Inflammatory macrophage treated with lipopolysaccharide for 4 hours (primary cell): ENCODE measurements at places on chromosomes 6 and 20.

- no peak for DNase-seq
Measured at GRCh38 chr20:6685181-6685582, 82.3 kb upstream of the BMP2 start.

GRCh38 chr6:15416932-15417509 is 171.2 kb downstream of the JARID2 start:
- DNase-seq, result no peak

- DNase-seq, result no peak
Measured at GRCh38 chr6:48141975-48142374, 31.0 kb upstream of the PTCHD4 start.

GRCh38 chr20:45987108-45987780 is 15.2 kb upstream of the ZNF335 start:
- peak; percentile 77 for DNase-seq

GRCh38 chr6:41935685-41936072 is 5.9 kb downstream of the CCND3 start:
- DNase-seq, result no peak

GRCh38 chr20:59192533-59192896 is 28.9 kb downstream of the ZNF831 start:
- no peak for DNase-seq

GRCh38 chr6:35048031-35048613 is 93.0 kb downstream of the TCP11 start:
- DNase-seq, result peak; percentile 32

DNA sequence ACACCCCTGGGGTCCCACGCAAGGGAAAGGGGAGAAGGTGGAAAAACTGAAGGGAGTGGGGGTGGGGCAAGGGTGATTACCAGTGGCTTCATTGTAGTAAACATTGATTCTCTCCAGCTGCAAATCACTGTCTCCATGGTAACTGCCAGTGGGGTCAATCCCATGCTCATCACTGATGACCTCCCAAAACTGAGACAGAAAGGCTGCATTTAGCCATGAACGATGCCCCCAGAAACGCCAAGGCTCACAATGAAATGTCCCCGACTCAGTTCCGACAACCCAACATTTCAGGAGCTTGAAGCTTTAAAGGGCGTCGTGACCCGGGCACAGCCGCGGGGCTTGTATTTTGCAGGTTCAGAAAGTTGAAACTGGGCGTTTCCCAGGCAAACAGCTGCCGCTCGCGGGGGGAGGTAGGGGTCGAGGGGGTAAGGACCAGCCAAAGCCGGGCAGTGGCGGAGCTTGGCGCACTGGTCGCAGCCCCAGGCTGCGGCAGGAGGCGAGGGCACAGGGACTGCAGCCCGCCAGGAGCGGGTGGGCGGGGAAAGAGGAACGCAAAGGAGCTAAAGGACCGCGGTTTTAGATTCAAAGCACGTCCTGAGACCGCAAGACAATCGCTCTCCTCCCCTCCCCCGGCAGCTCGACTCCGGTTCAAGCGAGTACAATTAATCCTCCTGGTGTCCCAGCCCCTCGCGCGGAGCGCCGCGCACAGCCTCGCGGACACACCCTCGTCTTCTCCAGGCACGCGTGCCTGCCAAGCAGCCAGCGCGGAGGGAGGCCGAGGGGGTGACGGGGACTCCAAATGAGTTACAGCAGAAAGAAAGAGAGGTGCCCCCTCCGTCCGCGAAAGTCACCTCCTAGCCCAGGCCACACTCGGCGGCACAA is 731 bp downstream of the TUBB2B start:
- DNase-seq, result peak; percentile 43

DNA sequence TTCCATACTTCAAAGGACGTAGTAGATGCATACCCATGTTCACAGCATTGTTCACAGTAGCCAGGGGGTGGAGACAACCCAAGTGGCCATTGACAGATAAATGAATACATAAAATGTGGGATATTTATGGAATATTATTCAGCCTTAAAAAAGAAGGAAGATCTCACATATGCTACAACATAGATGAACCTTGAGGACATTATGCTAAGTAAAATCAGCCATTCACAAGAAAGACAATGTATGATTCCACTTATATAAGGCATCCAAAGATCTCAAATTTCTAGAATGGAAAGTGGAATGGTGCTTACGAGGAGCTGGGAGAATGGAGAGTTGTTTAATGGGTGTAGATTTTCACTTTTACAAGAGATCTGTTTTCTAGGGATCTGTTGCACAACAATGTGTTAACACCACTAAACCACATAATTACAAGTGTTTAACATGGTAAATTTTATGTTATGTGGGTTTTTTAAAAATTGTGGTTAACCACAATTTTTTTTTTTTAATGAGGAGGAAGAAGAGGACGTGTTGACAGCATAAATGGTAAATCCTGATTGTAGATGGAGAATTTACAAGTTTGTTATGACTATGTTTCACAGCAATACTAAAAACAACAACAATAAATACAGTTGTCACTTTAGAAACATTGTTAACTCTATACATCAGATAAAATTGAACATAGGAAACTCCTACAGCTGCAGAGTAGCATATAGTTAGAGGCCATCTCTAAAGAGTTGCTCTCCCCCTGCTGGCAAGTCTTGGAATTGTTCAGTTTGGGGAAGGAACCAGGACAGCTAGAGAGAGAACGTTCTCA is 41.6 kb downstream of the CCN2 start:
- DNase-seq, result peak; percentile 65

- DNase-seq, result peak; percentile 86
Measured at GRCh38 chr6:53584726-53585125, 39.8 kb upstream of the GCLC start.

DNA sequence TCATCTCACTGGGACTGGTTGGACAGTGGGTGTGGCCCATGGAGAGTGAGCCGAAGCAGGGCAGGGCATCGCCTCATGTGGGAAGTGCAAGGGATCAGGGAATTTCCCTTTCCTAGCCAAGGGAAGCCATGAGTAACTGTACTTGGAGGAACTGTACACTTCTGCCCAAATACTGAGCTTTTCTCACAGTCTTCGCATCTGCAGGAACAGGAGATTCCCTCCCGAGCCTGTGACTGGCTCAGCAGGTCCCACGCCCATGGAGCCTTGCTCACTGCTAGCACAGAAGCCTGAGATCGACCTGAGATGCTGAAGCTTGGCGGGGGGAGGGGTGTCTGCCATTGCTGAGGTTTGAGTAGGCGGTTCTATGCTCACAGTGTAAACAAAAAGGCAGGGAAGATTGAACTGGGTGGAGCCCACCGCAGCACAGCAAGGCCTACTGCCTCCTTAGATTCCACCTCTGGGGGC is 10.4 kb upstream of the CALHM5 start:
- peak; percentile 81 for DNase-seq

GRCh38 chr20:15476186-15476585 is 1097.1 kb downstream of the KIF16B start:
- DNase-seq, result peak; percentile 36

DNA sequence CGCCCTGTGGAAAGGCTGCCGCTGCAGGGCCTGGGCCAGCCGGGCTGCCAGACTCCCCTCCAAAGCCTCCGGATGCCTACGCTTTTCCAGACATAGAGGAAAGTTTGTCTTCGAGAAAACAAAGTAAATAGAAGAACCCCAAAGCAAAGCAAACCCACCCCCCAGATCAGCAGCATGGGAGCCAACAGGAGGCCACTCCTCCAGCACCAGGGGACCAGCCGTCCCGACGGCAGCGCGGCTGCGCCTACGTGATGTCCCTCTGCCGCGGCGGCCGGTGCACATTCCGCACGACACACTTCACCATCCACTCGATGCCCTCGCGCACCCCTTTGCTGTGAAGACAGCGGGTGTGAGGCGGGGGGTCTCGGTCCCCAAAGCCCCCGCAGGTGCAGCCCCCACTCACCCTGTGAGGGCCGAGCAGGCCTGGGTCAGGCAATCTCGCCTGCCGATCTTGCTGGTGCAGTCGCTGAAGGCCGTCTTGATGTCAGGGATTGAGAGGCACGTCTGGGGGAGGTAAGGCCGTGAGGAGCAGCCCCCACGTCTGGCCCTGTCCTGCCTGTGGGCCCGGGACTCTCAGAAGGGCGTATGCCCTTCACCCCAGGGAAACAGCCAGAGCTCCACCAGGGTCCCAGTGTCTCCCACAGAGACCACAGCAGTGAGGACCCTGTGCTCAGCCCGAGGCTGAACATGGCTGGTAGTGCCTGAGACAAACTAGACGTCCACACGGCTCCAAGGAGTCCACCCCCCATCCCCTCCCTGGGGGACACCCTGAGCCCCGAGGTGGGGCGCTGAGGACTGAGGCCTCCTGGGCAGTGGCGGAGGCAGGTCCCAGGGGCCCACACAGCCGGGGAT is 4.0 kb downstream of the TNFRSF6B start:
- no peak for DNase-seq

DNA sequence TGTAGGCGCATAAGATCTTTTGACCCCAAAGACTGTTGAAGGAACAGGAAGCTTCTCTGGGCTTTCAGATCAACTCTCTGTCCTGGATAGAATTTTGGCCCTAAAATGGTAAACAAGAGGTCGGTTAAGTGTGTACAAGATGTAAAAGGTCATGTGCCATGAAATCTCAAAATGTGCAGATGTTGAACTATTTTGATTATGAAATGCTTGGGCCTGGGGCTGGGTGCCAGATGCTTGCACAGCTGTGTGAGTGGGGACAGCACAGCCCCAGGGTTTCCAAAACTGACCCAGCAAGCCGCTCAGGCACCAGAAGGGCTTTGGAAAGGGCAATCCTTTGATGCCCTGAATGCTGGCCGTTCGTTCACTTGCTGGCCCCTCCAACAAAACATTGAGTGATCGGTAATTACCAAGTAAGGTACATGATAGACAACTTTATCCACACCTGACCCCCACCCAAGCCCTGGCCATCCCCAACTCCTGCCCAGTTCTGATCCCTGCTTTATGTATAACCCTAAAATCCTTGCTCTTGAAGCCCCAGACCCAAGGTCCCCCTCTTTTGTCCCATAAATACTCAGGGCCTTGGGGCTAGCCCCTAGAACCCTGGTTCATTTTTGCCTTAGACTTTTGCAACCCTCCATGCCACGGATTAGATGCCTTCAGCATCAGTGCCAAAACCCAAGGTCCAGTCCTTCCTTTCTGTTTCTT is 1.9 kb downstream of the TMEM239 start:
- no peak for DNase-seq

GRCh38 chr20:63577317-63577894 is 3.4 kb upstream of the HELZ2 start:
- no peak for DNase-seq

DNA sequence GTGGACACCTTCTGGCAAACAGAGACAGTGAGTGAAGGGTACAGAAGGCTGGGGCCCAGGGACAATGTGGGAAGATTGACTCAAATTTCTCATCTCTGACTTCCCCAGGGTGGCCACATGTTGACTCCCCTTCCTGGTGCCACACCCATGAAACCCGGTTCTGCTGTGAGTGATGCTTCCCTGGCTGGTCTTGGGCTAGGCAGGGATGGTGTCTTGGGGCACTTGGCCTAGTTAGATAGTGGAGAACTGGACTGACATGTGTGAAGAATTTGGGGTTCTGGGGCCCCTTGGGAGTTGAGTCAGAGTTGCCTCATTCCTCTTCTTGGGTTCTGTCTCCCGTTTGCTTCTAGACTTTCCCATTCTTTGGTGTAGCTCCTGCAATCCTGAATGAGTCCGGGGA is 34.2 kb downstream of the GSS start:
- no peak for DNase-seq

DNA sequence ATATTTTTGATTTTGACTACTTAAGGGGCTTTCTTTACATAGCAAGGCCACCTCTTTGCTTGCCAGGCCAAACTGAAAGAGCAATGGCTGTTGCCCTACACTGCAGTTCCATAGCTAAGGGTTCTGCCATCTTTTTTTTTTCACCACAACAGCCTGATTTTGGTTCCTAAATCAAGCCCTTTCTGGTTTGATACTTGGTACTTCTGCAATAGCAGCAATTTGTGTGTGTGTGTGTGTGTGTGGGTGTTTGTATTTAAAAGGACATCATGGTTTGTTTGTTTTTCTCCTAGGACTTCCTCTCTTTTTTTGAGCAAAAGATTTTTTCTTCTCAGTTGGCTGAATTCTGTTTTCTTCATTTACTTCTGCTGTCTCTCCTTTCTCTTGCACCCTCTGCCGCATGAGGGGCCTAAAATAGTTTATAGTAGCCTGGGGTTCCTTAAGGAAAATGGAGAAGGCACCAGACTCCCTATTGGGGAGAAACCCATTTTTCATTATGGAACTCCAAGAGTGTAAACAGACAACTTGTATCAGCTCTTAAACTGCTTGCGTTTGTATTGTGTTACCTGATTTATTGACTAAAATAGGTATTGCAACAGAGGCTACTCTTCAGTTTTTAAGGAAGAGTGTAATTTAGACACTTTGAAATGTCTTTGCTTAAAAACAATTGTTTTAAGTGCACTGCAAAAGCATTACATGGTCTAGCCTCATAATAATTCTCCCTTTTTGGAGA is 12.2 kb upstream of the GCLC start:
- peak; percentile 83 for DNase-seq

- DNase-seq, result no peak
Measured at GRCh38 chr6:73826571-73826970, 130.6 kb downstream of the CD109 start.

GRCh38 chr20:3755814-3756480 is 11.6 kb downstream of the ADISSP start:
- no peak for DNase-seq

DNA sequence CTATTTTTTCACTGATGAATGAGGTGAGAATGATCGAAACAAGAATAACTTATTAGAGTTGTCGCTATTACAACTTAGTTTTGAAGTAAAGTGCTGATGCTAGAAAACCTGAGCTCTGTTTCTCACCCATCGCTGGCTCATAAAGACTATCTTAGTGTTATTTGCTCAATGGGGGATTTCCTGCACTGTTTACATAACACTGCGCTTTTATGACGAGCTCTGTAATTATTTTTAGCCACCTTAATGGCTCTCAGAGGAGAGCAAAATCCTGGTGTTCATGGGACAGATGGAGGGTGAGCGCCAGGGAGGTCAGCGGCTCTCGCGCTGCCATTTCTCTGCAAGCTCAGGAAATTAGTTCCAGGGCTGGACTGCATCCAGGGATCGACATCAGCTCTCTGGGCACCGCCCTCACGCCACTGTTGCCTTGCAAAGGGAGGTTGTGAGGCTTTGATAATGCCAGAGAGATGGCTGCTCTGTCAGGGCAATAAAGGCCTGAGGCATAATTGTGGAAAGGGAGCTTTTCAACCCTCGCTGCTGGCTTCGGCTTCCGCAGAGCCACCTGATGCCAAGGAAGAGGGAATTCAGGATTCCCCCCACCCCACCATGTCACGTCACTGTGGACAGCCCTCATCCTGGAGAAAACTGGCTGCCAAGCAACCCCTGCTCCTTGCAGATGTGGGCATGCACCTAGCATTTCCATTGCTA is 72.0 kb downstream of the DACT2 start:
- DNase-seq, result no peak

DNA sequence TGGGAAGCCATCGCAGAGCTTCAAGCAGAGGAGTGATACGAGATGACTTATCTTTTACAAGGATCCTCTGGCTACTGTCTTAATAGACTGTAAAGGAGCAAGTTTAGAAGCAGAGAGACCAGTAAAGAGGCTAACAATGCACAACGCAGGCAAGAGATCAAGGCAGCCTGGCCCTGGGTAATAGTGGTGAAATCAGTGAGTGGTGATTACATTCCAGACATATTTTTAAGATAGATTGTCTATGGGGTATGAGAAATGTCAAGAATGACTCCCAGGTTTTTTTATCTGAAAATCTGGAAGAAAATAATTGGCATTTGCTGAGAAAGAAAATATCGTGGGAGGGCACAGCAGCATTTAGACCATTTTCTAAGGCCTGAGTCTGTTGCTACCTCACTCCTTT is 213.6 kb upstream of the HTR1E start:
- no peak for DNase-seq
